Foreskin keratinocyte (primary cell): ENCODE measurements at places on chromosomes 7 and 10.

- DNase-seq: no peak
These were observed 218.6 kb downstream of the DGKI start for GRCh38 chr7:137628216-137628615.

DNA sequence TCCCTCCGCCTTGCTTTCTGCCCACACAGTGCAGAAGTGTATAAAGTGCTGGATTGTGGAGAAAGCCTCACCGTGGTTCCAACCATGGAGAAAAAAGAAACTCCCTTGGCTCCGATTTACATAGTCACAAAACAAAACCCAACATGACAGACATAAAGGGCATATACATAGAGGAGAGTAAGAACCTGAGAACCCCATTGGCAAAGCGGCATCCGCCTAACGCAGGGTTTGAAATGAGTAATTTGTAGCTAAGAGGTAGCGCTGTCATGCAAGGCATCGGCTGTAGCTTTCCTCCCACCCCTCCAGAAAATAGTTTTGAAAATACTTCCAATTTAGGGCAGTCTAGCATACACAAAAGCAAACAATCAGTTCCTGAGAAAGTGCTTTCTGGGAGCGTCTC lies 126.0 kb upstream of the NRBF2 start:
- no peak for DNase-seq

DNA sequence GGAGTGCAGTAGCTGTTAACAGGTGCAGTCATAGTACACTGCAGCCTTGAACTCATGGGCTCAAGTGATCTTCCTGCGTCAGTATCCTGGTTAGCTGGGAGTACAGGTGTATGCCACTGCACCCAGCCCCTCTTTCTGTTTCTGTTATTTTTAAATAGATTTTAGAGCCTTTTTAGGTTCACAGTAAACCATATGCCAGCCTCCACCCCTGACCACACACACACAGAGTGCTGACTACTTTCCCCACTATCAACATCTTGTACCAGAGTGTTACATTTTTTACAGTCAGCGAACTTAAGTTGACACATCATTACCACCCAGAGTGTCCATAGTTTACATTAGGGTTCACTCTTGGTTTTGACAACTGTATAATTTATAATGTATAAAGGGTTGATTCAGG lies 32.1 kb downstream of the MARCHF5 start:
- DNase-seq: no peak

- DNase-seq: no peak
These were observed 101.7 kb upstream of the SLC26A5 start for GRCh38 chr7:103547451-103548284.

- no peak for DNase-seq
These were observed 258.6 kb downstream of the PAXIP1 start for GRCh38 chr7:154744256-154744860.

- no peak for DNase-seq
These were observed 419.8 kb downstream of the GRID1 start for GRCh38 chr10:85946713-85947326.

- no peak for DNase-seq
These were observed 893.4 kb downstream of the XPNPEP1 start for GRCh38 chr10:109029870-109030269.

GRCh38 chr10:101019440-101019703 lies 11.6 kb downstream of the PDZD7 start:
- no peak for DNase-seq

- DNase-seq: peak; percentile 86
These were observed 171.8 kb upstream of the CDK1 start for GRCh38 chr10:60606343-60607080.

GRCh38 chr7:79403451-79403850 lies 50.0 kb downstream of the MAGI2 start:
- no peak for DNase-seq

DNA sequence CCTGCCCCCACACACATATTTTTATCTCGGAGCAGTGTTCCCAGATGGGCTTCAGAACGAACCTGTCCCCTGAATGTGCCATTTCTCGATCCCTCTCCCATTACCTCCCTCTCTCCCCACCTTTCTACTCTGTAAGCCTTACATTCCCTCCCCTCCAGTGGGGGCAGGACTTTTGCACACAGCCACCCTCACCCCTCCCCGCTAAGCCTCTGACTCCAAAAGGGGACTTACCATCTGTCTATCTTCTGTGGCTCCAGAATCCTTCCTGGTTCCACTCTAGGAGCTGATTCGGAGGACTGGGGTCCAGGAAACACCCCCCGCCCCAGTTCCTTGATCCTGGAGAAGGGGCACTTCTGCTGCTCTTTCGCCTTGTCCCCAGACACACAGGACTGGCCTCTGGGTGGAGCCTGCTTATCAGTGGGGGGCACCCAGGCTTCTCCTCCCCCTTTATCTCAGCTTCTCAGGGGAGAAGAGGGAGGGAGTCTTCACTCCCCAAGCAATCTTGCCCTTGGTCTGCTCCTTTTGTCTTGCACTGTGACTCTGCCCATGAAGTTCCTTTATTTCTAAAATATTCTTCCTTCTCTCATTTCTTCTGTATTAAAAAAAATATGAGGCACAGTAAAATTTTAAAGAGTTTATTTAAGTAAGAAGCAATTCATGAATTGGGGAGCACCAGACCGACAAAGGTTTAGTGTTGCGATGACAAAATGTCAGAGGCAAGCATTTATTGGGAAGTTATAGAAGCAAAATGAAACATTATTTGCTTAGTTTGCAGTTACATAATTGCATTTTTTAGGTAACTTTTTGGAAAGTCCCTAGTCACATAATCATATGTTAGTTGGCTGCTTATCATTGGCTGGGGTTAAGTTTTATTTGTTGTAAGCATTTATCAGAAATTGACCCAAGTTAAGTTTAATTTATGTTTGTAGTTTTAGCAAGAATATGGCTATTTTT lies at the start of gene KEL:
Gene KEL (minus strand): TSS at position 391 of the 954 bp plus-strand sequence. CDS start 157 bp downstream, at position 234.
- no peak for DNase-seq

DNA sequence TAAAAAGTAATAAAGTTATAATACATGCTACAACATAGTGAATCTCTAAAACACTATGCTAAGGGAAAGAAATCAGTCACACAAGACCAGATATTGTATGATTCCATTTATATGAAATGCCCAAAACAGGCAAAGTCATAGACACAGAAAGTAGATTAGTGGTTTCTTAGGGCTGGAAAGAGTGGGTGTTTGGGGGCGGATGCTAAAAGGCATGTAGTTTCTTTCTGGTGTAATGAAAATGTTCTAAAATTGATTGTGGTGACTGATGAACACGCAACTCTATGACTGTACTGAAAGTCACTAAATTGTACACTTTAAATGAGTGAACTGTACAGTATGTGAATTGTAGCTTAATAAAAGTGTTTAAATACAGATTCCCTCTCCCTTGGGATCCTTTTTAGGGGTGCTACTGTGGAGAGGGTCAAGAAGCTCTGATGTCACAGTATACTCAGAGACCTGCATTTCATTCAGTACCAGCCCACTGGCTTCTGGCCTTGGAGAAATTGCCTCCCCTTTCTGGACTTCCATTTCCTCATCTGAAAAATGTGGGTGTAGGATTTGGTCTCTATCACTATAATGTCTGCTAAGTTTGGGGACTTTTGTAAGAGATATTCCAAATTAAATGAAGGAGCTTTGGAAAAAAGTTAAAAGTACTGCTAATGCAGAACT lies 46.4 kb downstream of the AOAH start:
- DNase-seq: no peak

GRCh38 chr10:43946445-43946844 lies 297.8 kb upstream of the ZNF32 start:
- DNase-seq: no peak

- DNase-seq: no peak
These were observed 2.5 kb upstream of the PYROXD2 start for GRCh38 chr10:98417481-98417959.

DNA sequence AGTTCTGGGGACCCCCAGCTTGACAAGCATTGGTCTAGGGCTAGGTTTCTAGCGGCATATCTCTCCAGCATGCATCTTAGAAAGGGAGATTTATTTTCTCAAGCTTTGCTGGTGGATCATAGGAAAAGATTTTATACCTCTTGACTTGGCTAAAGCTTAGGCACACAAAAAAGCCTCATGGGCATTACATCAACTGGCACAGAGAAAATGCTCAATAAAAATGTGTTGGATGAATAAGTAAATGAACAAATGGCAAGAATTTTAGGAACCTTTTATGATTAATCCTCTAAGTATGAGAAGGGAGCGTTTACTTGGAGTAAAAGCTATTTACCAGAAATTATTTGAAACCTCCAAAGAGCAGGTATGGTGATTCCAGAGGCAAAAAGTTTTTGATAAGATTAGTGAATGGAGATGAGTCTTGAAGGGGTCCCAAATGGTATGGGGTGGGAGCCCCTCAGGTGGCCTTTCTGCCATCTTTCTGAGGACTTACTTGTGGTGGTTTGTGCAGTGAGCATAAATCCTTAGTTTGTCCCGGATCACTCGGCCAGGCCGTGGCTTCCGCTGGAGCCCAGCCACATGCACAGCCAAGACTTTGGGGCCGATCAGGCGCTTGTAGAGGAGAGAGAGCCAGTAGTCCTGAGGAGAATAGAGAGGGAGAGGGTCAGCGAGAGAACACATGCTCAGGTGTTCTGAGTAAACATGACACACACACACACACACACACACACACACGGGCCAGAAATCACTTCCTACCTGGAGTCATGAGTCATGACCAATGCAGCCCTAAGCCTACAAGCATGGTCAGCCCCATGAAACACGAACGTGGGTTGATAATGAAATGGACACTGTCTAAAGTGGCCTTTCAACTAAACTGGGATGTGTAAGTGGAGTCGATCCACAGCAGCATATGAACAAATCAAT lies 43.1 kb upstream of the HPS1 start:
- DNase-seq: peak; percentile 63

DNA sequence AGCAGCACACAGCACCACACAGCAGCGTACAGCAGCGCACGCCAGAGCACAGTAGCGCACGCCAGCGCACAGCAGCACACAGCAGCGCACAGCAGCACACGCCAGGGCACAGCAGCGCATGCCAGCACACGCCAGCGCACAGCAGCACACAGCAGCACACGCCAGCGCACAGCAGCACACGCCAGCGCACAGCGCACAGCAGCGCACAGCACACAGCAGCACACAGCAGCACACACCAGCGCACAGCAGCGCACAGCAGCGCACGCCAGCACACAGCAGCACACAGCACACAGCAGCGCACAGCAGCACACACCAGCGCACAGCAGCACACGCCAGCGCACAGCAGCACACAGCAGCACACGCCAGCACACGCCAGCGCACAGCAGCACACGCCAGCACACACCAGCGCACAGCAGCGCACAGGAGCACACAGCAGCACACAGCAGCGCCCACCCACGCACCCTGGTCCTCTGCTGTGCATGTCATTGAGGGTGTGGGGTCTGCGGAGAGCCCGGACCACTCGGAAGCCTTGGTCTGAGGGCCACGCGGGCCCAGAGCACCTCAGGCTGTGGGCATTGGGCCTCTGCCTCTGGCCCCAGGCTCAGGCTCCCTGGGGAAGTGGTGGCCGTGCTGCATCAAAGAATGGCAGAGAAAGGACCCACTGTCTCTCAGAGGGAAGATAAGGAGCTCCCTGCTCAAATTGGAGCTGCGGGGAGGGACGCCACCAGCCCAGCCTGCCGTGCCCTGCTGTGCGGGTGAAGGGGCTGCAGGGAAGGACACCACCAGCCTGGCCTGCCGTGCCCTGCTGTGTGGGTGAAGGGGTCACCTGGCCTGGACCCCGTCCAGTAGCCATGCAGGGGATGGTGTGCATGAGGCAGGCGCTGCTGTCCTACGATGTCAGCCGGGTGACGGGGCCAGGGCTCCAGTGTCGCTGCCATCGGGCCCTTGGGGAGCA lies 27.5 kb upstream of the GPR146 start:
- no peak for DNase-seq

GRCh38 chr10:3784510-3785250 lies at the start of gene KLF6:
TSS of gene KLF6 (minus strand) at chr10:3785209. CDS start at chr10:3785014, 195 bp downstream.
- no peak for DNase-seq

DNA sequence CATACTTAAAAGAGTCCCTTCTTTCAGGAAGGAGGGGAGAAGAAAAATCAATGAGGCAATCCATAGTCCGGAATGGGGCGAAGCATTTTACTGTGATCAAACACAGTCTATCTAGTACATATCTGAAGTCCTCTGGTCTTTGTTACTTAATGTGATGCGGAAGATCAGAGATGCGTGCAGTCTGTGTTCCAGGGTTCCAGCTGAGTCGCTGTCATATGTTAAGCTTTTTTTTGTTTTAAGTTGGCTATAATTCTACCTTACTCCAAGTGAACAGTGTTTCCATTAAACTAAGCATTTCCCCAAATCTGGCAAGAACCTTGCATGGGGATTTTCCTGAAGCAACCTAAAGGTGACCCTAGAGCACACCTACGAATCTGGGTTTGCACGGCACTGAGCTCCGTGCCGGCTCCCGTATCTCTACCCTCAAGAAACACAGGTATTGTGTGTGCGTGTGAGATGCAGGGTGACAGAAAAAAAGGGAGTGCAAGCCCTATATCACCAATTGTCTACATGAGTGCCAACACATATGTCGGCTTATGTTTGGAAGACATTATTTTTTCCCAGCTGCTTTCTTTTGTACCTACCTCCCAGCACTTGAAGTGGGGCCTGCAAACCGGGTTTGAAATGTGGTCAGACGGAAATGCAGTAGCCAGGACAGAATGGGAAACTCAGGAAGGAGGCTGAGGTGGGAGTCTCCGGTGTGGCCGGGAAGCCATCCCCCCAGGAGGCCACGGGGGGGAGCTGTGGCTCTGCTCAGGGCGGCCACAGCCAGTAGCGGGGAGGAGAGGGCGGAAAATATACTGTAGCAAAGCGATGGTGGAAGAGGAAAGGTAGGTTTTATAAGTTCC lies 435.8 kb upstream of the MGMT start:
- no peak for DNase-seq

DNA sequence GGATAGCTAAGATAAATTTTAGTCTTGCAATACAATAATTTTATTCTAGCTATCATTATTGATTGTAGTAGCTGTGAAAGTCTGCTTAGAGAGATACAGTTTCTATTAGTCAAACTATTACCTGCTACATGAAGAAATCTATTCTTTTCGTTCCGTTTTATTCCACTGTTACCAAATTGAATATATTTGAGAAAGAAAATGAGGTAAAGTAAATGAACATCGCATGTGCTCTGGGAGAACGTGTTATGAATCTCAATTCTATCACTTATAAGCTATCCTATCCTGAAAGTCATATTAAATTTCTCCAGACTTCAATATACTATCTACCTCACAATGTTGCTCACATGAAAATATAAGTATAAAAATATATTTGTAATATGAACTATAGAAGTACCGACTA lies 21.3 kb downstream of the GRM3 start:
- no peak for DNase-seq
